Natural killer cell (primary cell): ENCODE measurements at places on chromosomes 5 and 9. TPM values are rescaled to one million over a fixed set of nuclear protein-coding genes. Genes with fewer than 3 reads are reported as not detected.

DNA sequence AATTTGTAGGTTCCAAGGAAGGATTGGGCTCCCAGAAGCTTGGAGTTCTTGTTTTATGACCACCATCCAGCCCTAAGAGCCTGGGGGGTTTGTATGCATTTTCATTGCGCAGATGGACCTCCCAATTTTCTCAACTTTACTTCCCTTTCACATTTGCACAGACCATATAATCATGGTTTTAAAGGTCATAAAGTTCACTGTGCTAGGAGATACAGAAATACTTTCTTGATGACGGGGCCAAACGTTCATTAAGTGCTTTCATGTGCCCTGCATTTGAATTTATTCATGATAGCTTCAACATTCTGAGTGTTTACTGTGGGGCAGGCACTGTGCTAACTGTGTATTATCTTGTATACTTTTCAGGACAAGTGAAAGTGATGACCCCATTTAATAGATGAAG, 51.5 kb downstream of the WWC1 start:
- no peak overlapping the region for H3K27ac ChIP-seq
- H3K27me3 ChIP-seq, result no peaks in the 10 kb centered on the region
- no peaks in the 10 kb centered on the region for H3K36me3 ChIP-seq

DNA sequence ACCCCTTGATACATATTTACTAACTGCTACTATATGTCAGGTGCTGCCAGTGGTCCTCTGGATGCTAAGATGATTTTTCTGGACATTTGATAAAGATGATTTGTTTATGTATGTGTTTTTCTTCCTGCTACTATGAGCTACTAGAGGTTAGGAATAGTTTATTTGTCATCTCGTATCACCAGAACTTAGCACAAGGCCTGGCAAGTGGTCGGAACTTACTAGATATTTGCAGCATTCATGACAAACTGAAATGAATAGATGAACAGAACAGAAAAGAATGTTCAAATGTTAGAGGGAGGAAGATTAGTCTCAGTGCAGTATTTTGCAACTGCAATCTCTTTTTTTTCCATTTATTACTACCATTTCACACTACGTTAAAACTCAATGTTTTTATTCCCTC, 114.6 kb downstream of the MEF2C start:
- H3K4me1 ChIP-seq, result no peaks in the 10 kb centered on the region
- no peak overlapping the region for H3K4me3 ChIP-seq
- no peak for DNase-seq
- no peak overlapping the region for H3K27ac ChIP-seq

DNA sequence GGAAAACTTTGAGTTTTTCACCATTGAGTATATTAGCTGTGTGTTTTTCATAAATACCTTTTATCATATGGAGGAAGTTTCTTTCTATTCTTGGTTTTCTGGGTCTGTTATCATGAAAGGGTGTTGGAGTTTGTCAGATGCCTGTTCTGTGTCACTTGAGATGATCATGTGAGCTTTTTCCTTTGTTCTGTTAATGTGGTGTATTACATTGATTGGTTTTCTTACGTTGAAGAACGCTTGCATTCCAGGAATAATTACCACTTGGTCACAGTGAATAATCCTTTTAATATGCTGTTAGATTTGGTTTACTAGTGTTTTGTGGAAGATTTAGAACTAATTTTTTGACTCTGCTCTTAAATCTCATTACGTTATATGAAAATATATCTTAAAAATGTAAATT, 7.8 kb downstream of the PLEKHG4B start:
- H3K4me1 ChIP-seq, result no peaks in the 10 kb centered on the region
- no peak overlapping the region for H3K4me3 ChIP-seq
- no peak overlapping the region for H3K27ac ChIP-seq
- no peak for DNase-seq
- H3K27me3 ChIP-seq, result peaks cover 2% of the 10 kb centered on the region

The CNOT8 gene
- 115 TPM for total RNA-seq

The RETREG1 gene
- 4.5 TPM for total RNA-seq
